Thoracic aorta (tissue), 2 donors: ENCODE measurements at places on chromosomes 3 and 15. TPM values are rescaled to one million over a fixed set of nuclear protein-coding genes. Genes with fewer than 3 reads are reported as not detected.

Gene PLSCR4
- 148 TPM for total RNA-seq

Gene NEK10
- 21.4 TPM for total RNA-seq

Gene HTR3E
- not detected for total RNA-seq

Gene SEMA5B
- 0.14 TPM for total RNA-seq

Gene SLC24A5
- not detected for total RNA-seq

Gene SLC27A2
- total RNA-seq, result 2.2 TPM

Gene GP9
- total RNA-seq, result not detected

Gene GOLIM4
- total RNA-seq, result 49.5 TPM

Gene LRRC3B
- total RNA-seq, result not detected

Gene SGO1
- not detected for total RNA-seq

Gene ASB14
- not detected for total RNA-seq

DNA sequence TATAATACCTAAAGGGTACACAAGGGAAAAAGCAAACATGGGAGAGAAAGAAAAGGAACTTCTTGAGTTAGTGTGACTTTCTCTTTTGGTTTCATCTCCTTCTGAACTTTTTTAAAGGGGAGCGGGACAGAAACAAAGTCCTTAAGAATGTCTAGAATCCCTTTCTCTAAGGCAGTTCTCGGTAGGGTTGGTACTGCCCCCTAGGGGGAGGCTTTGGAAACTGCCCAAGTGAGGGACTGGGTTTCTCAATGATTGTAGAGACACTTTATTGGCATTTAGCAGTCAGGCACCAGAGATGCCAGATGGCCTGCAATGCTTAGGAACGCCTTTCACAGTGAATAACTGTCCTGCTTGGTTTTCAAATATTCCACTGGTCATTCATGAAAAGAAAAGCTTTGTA lies 172.7 kb downstream of the WDR72 start:
- no peak for DNase-seq

DNA sequence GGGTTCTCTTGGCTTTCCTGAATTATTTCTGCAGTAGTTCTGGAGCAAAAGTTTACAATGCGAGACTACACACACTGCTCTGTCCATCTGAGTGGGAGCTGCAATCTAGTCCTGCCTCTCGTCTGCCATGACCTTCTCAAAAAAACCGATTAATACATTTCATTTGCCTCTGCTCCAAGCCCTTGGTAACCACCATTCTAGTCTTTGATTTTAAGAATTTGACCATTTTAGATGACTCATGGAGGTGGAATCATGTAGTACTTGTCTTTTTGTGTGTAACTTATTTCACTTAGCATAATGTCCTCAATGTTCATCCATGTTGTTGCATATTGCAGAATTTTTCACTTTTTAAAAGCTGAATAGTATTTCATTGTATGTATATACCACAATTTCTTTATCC lies 356.9 kb downstream of the SV2B start:
- DNase-seq, result no peak

DNA sequence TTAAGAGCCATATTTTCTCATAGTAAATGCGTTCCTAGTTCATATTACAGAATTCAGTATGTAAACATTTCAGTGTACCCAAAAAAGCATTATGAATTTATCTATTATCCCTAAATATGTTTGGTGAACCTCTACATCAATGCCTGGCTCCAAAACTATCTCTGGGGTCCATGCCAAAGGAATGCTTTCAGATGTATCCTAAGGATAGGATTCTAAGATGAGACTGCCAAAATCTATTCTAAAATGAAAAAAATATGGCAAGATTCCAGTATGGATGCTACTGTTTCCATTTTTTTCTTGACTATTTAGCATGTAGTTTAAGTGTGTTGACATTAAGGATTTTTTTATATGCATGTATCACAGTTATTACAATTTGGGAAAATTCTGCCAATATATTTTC lies 18.8 kb downstream of the EIF5A2 start:
- DNase-seq, result no peak

- DNase-seq, result no peak
Measured at GRCh38 chr15:73621286-73621826, 11.8 kb downstream of the NPTN start.

- no peak for DNase-seq
Measured at GRCh38 chr3:102525624-102526023, 90.8 kb downstream of the ZPLD1 start.

DNA sequence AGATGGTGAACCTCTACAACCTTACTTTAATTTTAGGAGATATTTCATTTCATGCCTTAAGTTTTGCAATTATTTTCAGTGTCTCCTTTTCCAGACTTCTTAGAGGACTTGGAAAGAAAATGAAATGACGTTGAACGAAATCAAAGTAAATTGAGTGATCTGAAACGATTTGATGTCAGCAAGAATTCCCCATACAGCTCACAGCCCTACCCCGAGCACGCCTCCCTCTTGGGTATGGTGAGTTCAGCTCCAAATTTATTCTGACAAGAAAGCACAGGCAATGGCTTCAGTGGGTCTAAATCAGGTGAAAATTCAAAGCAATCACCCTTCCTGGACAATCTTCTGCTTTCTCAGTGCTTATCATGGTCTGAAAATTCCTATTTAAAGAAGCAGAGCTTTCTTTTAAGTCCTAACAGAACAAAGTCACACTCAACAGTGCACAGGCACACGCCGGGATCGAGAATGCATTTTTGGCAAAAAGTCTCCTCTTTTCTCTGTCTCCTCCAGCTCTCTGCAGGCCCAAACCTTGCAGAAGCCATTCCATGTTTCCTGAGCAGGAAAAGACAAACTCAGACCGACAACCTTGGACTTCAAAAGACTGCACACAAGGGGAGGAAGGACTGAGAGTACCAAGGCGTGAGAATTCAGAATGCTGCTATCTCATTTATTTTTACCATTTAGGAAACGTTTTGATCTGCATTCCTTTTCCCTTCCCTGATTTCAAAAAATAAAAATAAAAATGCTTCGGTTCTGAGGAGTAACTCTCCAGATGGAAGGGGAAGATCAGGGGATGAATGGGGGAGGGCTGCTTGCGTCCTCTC lies 72.0 kb downstream of the CCNL1 start:
- DNase-seq, result no peak

- no peak for DNase-seq
Measured at GRCh38 chr15:39232512-39232911, 348.4 kb upstream of the THBS1 start.

DNA sequence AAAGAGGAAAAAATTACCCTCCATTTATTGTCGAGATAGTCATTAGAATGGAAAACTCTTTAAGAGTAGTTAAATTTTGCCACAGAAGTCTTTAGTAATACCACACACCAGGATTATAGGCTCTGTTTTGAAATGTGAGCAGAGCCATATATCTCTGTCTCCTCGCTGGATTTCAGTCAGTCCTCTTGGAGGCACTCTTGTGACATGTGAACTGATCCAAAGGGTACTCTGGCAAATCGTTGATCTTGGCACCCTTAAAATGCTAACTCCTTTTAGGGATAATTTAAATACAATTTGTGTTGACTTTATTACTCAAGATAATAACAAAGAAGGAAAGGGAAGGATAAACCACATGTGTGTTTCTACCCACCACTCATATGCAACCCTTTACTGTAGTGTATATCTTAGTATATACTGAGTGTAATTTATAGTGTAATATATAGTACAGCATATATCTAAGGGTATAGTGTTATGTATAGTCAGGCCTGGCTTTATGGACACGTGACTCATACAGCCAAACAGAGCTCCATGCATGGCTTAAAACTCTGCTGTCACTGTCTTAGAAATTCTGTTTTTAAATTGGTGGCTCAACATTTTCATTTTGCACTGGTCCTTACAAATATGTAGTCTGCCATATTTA lies 12.3 kb upstream of the KPNA4 start:
- no peak for DNase-seq

GRCh38 chr3:129184396-129184657 lies 631 bp upstream of the CNBP start:
- DNase-seq, result no peak

GRCh38 chr3:101573449-101574387 lies at the start of gene PCNP:
Gene PCNP (plus strand): TSS chr3:101574180. CDS start chr3:101574216, 36 bp downstream.
- peak; percentile 97 for DNase-seq

GRCh38 chr3:114179575-114179974 lies 723 bp upstream of the DRD3 start:
- DNase-seq, result no peak

DNA sequence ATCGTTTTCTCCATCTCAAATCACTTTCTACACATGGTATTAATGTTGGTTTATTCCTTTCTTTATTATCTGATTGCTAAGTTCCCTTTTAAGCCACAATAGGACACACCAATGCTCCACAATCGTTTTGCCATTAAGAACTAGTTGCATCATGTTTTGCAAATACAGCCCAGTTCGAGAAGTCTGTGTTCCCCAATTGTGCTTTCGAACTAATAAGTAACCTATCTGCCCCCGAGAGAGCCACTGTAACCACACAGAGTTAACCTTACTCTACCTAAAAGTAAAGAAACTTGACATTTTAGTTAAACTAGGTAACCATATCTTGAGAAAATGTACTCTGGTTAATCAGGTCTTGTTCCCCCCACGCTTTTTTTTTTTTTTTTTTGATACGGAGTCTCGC lies 39.1 kb downstream of the MAGI1 start:
- no peak for DNase-seq

DNA sequence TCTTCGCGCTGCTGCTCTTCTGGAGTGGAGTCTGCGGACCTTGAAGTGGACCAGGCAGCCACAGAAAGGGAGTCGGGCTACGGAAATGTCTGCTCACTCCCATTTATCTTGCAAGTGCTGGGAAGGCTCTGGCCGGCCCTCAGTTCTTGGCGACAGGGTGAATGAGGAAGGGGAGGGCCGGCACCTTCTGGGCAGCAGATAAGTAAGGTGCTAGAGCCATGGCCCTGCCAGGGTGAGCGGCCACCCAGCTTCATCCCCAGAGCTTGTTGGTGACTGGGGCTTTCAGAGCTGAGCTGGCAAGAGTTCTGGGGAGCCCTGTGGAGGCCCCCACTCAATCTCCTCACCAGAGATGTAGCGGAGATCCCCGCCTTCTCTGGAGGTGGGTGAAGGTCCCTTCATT lies 103.5 kb downstream of the ASB7 start:
- no peak for DNase-seq

GRCh38 chr3:143450632-143451031 lies 331.1 kb downstream of the CHST2 start:
- DNase-seq, result no peak

DNA sequence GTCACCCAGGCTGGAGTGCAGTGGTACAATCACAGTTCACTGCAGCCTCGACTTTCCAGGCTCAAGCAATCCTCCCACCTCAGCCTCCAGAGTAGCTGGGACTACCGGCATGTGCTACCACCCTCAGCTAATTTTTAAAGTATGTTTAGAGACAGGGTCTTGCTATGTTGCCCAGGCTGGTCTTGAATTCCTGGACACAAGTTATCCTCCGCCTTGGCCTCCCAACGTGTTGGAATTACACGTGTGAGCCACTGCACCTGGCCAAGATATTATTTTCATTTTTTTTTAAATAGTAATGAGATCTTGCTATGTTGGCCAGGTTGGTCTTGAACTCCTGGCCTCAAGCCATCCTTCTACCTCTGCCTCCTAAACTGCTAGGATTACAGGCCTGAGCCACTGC lies 4.4 kb upstream of the MPI start:
- no peak for DNase-seq

- no peak for DNase-seq
Measured at GRCh38 chr15:53535886-53536285, 223.6 kb downstream of the WDR72 start.

DNA sequence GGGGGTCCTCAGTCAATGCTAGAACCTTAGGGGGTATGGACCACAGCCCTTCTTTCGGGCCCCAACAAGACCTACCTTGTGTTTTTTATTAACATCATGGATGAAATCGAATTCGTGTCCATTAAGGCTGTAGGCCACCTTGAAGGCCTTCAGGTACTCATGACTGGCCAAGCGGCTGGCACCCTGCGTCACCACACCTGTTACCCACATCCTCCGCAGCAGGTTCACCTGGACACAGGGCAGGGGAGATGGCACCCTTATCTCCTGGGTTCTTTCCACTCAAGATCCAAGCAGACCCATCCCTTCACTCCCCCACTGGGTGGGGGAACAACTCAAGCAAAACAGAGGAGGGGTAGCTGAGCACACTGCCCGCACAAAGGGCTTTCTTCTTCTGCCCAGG lies 6.6 kb downstream of the MFGE8 start:
- DNase-seq, result no peak

- no peak for DNase-seq
Measured at GRCh38 chr3:194801461-194802432, 116.1 kb downstream of the FAM43A start.

DNA sequence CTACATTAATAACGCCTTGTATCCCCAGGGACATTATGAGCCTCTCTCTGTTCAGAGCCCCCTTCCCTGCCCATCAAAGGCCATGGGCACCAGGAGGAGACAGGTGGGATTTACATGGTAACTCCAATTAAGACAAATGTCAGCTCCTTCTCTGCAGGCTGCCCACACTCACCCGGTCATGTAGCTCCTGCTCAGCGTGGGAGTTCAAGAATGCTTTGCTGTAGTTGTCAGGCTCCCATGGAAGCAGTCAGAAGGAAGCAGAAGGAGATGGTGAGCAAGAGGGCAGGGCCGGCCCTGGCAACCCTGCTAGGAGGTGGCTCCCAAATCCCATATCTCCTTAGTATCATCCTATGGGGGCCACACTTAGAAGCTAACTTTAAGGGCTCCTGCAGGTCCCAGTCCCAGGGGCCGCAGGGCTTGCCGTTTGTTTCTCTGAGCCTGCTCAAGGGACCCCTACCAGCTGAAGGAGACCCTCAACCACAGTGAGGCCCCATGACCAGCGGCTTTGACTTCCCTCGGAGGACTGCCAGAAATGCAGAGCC lies 218.4 kb upstream of the TLE3 start:
- DNase-seq, result no peak

- no peak for DNase-seq
Measured at GRCh38 chr3:134232151-134232550, 18.5 kb downstream of the RYK start.

GRCh38 chr15:79957741-79958140 lies 13.3 kb downstream of the BCL2A1 start:
- DNase-seq, result no peak

DNA sequence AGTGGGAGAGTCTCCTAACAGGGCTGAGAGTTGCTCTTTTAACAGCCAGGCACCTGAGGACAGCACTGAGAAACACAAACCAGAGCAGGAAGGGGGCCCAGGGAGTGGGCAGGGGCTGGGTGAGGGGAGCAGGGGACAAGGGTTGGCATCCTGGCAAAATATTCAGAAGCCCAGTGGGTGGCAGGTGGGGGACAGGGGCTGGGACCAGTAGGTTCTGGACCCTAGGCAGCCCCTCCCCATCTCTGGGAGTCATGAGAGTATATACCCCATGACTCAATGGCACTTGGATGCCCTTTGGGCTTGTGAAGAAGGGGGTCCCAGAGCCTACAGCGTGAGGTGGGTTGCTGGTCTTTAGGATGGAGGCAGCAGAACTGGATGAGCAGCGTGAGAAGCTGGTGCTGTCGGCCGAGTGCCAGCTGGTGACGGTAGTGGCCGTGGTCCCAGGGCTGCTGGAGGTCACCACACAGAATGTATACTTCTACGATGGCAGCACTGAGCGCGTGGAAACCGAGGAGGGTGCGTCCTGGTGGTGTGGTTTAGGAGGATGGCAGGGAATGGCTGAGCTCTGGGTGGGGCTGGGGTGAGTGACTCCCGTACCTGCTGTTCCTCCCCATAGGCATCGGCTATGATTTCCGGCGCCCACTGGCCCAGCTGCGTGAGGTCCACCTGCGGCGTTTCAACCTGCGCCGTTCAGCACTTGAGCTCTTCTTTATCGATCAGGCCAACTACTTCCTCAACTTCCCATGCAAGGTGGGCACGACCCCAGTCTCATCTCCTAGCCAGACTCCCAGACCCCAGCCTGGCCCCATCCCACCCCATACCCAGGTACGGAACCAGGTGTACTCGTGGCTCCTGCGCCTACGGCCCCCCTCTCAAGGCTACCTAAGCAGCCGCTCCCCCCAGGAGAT lies 24.2 kb downstream of the NBEAL2 start:
- DNase-seq, result no peak
